Chondrocyte (in vitro differentiated cells): ENCODE measurements at places on chromosomes 12 and 14. TPM values are rescaled to one million over a fixed set of nuclear protein-coding genes. Genes with fewer than 3 reads are reported as not detected.

DNA sequence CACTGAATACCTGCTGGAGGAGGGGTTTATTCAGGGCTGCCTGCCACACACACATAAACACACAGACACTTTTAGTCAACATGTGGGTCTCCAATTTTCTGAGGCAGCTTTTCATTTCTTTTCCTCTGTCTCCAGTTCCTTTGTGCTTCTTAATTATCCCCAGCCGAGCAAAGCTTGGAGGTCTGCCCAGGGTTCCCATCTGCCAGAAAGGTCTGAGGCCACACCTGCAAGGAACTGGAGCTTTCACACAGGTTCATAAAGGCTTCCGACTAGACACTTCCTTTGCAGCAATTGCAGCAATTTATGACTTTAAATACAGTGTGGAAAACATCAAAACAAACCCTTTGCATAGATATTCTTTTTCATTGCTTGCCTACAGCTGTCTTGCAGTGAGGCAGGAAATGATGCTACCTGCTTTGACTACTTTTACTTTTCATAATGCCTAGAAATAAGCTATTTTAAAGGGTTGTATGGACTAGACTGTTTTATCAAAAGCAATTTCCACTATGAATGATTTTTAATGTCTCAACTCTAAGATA lies 1318.9 kb downstream of the AACS start:
- no peak overlapping the region for H3K27ac ChIP-seq
- no peak for DNase-seq
- no peaks in the 10 kb centered on the region for H3K4me1 ChIP-seq
- H3K36me3 ChIP-seq, result no peaks in the 10 kb centered on the region
- no peaks in the 10 kb centered on the region for H3K27me3 ChIP-seq

DNA sequence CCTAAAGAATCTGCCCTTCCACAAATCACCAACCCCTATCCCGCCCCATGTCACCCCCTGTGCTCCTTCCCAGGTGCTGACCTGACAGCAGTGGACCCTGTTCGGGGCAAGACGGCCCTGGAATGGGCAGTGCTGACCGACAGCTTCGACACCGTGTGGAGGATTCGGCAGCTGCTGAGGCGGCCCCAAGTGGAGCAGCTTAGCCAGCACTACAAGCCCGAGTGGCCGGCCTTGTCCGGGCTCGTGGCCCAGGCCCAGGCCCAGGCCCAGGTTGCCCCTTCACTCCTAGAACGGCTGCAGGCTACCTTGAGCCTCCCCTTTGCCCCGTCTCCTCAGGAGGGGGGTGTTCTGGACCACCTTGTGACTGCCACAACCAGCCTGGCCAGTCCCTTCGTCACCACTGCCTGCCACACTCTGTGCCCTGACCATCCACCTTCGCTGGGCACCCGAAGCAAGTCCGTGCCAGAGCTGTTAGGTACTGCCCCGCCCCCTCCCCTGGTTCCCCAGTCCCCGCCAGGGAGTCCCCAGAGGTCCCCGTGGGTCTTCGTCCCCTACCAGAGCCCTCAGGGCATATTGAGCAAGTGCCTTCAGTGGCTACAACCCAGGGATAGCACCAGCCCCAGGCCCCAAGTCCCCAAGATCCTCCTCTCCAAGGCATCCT lies 2.7 kb downstream of the ANKRD33 start:
- no peak overlapping the region for H3K27ac ChIP-seq
- DNase-seq, result peak; percentile 89
- H3K36me3 ChIP-seq, result no peaks in the 10 kb centered on the region

Gene PROX2
- not detected in 3 replicates for total RNA-seq

Gene KLHDC1
- 3.3 to 7.2 TPM (median 4.5 TPM) in 3 replicates for total RNA-seq

Gene GYS2
- not detected in 3 replicates for total RNA-seq

Gene TC2N
- 9.1 to 14.4 TPM (median 11.2 TPM) in 3 replicates for total RNA-seq
